ENCODE measurements at places on chromosomes 7 and 10.

- DNase-seq, result no peak
Measured at GRCh38 chr10:31393844-31394243, 74.8 kb downstream of the ZEB1 start.

DNA sequence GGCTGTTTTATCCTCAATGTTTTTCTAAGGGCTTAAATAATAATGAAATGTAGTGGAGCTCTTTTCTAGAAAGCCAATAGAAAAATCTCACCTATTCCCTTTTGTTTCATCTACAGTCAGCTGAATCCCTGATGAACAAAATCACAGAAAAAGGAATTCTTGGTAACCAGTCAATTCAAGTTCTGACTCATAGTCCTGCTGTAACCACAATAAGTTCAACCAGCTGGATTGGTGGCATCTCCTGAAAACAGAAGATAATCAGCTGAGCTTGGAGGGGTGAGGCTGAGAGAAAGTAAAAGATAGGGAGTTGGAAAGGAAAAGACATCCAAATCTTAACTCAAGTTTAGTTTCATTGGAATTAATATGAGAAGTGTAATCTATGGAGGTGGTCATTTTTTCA lies 772.1 kb downstream of the CCSER2 start:
- no peak for DNase-seq

DNA sequence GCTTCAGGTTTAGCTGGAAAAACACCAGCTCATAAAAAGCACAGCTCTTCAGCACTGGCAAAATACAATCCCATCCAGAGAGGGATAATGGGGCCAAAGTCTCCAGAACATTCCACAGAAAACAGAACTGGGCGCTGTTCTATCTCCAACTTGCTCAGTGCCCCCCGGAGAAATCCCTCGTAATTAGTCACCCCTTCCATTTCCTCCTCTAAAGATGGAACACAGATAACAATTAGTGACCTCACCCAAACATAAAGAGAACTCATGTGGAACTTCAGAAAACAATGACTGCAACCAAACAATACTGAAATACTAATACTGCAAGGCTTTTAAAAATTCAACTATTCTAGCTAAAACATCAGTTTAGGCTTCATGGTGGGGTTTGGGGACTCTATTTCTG lies 46.3 kb downstream of the KIAA1549 start:
- no peak for DNase-seq

- no peak for DNase-seq
Measured at GRCh38 chr7:92133133-92133736, 1.0 kb downstream of the CYP51A1 start.

- no peak for DNase-seq
Measured at GRCh38 chr10:34423673-34424625, 391.1 kb downstream of the PARD3 start.

DNA sequence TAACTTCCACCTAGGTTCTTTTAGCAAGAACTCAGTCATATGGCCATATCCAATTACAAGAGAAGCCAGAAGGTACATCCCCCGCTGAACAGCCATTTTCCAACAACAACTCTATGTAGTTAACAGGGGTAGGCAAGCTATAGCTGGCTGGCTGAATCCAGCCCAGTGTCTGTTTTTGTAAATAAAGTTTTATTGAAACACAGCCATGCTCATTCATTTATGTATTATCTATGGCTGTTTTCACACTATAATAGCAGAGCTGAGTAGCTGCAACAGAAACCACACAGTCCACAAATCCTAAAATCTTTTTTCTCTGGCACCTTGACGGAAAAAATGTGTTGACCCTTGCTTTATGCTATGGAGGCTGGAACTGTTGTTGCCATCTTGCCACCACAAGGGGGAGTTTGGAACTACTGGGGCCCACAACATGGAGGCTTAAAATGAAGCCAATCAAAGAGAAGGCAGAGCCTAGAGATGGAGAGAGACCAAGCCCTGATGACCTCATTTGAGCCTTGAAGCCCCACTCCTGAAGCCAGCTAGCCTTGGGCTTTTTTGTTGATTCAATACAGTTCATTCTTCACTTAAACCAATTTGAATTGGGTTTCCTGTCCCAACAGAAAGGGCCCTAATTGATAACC lies 33.3 kb upstream of the XPNPEP1 start:
- DNase-seq, result no peak

GRCh38 chr7:30524545-30524944 lies 19.9 kb upstream of the GGCT start:
- DNase-seq, result no peak

GRCh38 chr10:110510086-110510485 lies 12.4 kb downstream of the DUSP5 start:
- no peak for DNase-seq

GRCh38 chr10:43027331-43027955 lies 49.4 kb upstream of the RET start:
- no peak for DNase-seq

- DNase-seq, result peak; percentile 68
Measured at GRCh38 chr7:803243-803635, 29.0 kb upstream of the SUN1 start.

DNA sequence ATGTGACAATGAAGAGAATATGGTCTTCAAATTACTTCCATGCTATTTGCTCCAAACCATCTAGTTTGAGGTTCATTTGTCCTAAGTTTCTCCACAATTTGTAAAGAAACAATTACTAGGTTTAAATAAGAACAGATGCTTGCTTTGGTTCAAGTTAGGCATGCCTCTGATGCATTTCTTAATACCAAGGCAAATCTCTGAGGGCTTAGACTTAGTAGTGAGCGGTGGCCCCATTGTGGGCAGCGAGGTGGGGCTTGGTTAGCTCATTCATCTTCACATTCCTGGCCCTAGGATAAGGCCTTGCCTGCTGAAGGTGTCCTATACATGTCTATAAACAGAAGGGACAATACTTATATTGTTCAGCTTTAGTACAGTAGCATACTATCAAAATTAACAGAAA lies 52.4 kb upstream of the RHEB start:
- DNase-seq, result no peak

GRCh38 chr7:157547102-157547501 lies 210.3 kb downstream of the DNAJB6 start:
- DNase-seq, result peak; percentile 42

DNA sequence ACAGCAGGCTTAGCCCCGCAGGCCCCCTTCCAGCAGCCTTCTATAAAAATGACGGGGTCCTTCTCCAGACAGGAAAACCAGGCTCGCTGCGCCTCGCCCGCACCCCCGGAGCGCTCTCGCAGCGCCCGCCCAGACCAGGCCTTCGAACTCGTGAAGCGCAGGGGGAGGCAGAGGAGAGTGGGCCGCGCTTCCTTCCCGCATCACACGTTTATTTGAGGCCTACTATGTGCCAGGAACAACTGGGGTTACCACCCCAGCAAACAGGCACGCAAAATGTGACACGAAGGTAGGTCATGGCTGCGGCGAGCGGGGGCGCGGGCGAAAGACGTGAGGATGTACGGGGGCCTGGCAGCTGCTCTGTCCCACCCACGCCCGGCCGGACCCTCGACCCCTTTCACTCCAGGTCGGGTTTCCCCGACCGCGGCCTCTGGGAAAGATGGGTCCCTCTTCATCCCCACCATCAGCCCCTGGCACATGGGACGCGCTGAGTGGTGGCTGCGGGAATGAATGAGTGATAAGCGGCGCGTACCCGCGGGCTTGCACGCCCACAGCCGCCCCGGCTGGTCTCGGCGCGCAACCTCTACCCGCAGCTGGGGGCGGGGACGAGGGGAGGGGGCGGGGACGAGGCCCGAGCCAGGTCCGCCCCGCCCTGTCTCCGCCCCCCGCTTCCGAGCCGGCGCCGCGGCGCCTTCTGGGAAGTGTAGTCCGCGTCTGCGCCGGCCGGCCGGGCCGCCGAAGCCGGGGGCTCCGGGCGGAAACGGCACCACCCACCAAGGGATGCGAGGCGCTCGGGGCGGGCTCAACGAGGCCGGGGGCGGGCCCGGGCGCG lies 59.1 kb downstream of the ZNF467 start:
- peak; percentile 96 for DNase-seq

DNA sequence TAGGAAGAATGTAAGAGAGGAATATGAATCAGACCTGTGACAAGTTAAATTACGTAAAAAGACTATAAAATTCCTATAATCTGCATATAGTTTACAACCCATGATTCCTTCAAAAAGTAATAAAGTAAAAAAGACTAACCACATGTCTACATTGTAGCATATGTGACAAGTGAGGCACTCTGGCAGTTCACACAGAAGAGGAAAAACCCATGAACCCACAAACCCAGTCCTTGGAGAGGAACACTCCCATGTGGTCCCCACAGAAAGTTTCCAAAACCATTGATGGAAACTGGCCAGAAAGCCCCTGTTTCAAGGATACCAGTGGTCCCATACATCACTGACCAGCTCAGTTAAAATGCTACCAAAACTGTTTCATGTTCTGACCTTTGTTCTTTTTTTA lies 15.7 kb downstream of the KDM7A start:
- no peak for DNase-seq

DNA sequence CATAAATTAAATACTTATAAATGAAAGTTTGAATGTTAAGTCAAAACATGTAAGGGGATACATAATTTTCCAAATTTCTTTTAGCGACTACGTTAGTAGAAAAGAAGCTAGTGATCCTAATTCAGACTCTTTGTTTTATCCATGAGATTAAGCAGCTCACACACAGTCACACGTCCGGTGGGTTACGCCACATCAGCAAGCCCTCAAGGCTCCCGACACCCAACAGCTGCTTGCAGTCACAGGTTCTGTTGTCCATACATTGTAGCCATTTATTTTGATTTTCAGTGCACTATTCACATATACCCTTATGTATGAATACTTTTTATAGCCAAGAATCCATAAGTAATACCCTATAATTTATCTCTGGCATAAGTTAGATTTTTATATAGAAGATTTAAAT lies 39.5 kb downstream of the XRCC2 start:
- DNase-seq, result no peak

GRCh38 chr10:51204701-51205100 lies 130.4 kb downstream of the PRKG1 start:
- DNase-seq, result no peak

DNA sequence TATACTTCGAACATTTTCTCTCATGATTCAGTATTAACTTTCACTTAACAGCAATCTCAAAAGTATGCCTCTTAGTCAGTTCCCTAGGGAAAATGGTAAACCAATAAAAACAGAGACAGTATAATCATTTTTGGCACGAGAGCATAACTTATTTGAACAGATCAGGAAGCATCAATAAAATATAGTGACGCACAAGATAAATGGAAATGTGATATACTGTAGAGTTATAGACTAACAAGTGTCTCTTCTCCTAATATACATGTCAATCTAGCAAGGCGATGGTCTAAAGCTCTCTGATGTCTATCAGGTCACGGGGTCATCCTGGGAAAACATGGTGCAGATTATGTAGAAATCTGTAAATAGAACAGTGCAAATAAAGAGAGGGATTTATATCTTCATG lies 131.6 kb downstream of the HGF start:
- DNase-seq, result peak; percentile 49

DNA sequence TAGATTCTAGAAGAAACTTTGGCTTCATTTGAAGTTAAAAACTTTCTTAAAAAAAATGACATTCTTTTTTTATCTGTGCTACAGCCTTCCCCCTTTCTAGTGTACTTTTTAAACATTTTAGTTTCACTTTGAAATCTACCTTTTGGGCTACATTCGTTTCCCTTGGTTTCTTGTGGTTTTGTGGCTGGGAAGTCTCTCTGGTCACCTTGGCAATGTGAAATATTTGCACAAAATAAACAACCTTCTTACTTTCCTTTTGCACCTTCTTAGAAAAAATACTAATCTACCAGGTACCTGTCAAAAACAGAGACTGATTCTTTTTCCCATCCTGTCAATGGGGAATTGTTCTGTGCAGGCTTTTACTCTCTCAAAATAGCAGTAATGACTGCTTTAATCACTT lies 350.2 kb downstream of the GATA3 start:
- DNase-seq, result no peak

- no peak for DNase-seq
Measured at GRCh38 chr7:25900877-25901276, 251.1 kb upstream of the NFE2L3 start.

- DNase-seq, result peak; percentile 14
Measured at GRCh38 chr7:22051886-22052673, 106.4 kb upstream of the CDCA7L start.

DNA sequence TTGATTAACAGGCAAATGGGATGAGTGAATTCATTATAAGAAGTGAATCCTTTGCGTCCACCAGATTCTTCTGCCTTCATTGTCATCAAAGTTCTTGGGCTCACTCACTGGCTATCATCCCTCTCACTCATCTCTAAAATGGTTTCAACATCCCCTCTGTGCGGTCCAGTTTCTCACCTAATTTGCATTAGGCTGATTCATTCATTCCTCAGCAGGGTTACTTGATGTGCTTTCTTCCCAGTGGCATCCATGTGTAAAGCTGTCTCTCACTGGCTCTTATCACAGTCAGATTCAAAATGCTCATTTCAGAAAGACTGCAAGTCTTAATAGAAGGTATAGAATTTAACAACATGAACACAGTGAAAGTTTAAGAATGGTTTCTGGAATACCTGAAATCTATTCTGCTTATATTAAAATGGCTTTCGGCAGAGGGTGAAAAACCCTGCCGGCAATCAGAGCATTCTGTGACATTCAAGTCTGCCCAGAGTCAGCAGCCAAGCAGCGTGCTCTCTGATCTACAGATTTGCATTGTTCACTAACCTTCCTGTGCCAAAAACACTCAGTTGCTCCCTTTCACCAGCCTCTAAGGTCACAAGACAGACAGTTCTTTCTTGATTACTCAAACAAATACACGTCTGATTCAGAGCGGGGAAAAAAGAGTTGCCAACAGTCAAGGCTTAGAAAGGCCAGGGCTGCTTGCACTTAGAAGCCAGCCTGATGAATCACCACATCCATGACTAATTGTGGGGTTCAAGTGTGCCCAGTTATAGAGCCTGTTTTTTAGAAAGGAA lies 106.7 kb downstream of the TES start:
- DNase-seq, result no peak

- no peak for DNase-seq
Measured at GRCh38 chr10:59711871-59712494, 2.3 kb upstream of the SLC16A9 start.

- DNase-seq, result peak; percentile 40
Measured at GRCh38 chr10:5533098-5533731, 8.5 kb downstream of the CALML3 start.

GRCh38 chr10:14723052-14723689 lies 51.5 kb downstream of the FAM107B start:
- DNase-seq, result no peak

DNA sequence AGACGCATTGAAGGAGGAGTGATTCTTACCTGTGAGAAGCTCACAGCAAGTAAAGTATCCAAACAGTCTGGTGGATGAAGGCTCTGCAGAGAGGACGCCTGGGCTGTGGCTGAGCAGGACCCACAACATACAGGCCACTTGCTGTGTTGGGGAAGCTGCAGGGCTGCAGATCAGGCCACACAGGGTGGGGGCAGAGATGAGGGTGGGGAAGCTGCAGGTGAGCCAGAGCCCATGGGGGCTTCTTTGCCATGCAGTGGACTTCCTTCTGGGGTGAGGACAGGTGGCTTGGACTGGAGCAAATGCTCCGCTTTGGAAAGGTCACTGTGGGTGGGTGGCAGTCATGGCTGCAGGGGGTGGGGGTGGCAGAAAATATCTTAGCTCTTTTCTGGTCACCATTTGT lies 214.8 kb downstream of the GLRX3 start:
- DNase-seq, result peak; percentile 12

Measured in kidney (tissue), 22 donors.